Stimulated activated CD4-positive, alpha-beta T cell treated with anti-CD3 and anti-CD28 coated beads, Interleukin-2, amount 100 ng/mL, for 24 hours (primary cell): ENCODE measurements at places on chromosomes 13 and 19.

GRCh38 chr13:100596516-100596915 lies 7.9 kb upstream of the GGACT start:
- DNase-seq = no peak

DNA sequence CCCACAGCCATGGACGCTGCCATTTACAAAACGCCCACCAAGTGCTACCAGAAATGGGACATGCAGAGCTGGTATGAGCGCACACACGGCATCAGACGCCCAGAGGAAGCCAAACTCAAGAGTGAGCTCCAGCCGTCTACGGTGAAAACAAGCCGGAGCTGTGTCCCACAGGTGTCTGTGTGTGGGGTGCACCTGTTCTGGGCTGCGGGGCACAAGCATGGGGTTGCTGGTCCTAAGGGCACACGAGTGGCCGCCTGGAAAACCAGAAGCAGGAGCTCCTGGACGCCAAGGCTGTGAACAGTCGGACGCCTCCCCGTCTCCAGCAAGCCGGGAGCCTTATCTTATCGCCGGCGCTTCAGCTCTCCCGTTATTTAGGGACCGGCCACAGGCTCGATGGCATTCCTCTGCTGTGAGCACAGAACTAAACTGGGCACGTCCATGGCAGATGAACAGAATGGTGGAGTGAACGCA lies 1.3 kb downstream of the ADPRHL1 start:
- DNase-seq = no peak

- DNase-seq = no peak
Observed at GRCh38 chr19:34370983-34371382, 6.0 kb downstream of the GPI start.

- DNase-seq = no peak
Observed at GRCh38 chr13:87280139-87280538, 391.0 kb upstream of the SLITRK5 start.
